Stimulated activated CD8-positive, alpha-beta memory T cell treated with anti-CD3 and anti-CD28 coated beads, Interleukin-7, amount 100 ng/mL, for 1 hour (primary cell): ENCODE measurements at places on chromosomes 2 and 18.

DNA sequence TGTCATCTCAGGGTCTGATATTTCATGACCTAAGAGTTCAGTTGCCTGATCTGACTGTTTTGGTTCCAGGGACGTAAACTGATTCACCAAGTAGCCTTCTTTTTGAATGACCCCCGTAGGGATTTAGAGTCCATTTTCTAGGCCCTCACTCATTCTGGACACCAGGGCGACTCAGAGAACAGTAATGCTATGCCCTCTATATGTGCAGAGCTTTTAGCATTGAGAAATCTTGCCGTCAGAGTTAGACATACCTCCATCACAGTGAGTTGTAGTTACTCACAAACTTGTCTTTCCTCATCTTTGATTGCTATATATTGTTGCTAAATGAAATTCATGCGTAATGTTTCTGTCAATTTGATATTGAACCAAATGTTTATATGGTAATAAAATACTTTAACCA is 92.3 kb downstream of the OSBPL6 start:
- no peak for DNase-seq

- DNase-seq = no peak
Measured at GRCh38 chr2:239361311-239361642, 39.5 kb downstream of the HDAC4 start.

GRCh38 chr2:134216152-134216829 is 37.6 kb upstream of the MGAT5 start:
- DNase-seq = no peak

- no peak for DNase-seq
Measured at GRCh38 chr2:99834426-99834825, 308.0 kb downstream of the AFF3 start.

- no peak for DNase-seq
Measured at GRCh38 chr2:223828314-223828713, 9.1 kb downstream of the AP1S3 start.

DNA sequence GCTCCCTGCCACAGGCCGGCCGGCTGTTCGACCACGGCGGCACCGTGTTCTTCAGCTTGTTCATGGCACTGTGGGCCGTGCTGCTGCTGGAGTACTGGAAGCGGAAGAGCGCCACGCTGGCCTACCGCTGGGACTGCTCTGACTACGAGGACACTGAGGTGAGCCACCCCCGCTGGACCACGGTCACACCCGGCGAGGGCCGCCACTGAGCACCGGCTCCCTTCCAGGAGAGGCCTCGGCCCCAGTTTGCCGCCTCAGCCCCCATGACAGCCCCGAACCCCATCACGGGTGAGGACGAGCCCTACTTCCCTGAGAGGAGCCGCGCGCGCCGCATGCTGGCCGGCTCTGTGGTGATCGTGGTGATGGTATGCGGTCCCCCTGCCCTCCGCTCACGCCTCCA is 20.8 kb downstream of the ANO7 start:
- DNase-seq = no peak

DNA sequence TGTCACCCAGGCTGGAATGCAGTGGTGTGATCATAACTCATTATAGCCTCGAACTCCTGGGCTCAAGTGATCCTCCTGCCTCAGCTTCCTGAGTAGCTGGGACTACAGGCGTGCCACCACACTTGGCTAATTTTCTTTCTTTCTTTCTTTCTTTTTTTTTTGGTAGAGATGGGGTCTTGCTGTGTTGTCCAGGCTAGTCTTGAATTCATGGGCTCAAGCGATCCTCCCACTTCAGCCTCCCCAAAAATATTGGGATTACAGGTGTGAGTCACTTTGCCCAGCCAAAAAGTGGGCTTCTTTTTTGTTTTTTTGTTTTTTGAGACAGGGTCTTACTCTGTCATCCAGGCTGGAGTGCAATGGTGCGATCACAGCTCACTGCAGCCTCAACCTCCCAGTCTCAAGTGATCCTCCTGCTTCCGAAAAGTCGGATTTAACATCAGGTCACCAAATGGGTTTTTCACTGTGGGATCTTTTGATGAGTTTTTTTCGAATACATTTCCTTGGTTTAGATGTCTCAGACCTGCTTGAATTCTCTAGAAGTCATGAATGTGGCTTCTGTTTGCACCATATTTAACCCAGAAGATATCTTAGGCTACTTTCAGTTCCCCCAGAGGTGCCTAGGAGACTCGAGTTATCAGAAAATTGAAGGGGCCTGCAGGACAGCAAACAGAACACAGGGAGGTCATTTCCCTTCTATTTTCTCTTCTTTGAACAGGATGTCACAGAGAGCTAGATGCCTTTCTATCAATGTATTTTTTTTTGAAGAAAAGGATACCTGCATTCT is 8.9 kb downstream of the RAB31 start:
- no peak for DNase-seq

- no peak for DNase-seq
Measured at GRCh38 chr18:7575465-7576028, 8.4 kb downstream of the PTPRM start.

- DNase-seq = no peak
Measured at GRCh38 chr2:157935378-157935906, 59.3 kb upstream of the ACVR1 start.

GRCh38 chr18:25125680-25126079 is 226.3 kb downstream of the ZNF521 start:
- DNase-seq = no peak

- DNase-seq = no peak
Measured at GRCh38 chr2:27150639-27151230, 1.9 kb downstream of the TCF23 start.

DNA sequence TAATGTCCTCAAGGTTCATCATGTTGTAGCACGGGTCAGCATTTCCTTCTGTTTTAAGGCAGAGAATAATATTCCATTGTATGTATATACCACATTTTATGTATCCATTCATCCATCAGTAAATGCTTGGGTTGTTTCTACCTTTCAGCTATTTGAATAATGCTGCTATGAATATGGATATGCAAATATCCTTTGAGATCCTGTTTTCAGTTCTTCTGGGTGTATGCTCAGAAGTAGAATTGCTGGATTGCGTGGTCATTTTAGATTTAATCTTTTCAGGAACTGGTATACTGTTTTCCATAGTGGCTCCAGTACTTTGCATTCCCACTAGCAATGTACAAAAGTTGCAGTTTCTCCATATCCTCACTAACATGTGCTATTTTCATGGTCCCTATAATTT is 13.4 kb upstream of the ASB1 start:
- DNase-seq = no peak

GRCh38 chr2:86556508-86556907 is 6.7 kb downstream of the CHMP3 start:
- no peak for DNase-seq

GRCh38 chr2:136005462-136006196 is 20.2 kb upstream of the DARS1 start:
- DNase-seq = no peak

DNA sequence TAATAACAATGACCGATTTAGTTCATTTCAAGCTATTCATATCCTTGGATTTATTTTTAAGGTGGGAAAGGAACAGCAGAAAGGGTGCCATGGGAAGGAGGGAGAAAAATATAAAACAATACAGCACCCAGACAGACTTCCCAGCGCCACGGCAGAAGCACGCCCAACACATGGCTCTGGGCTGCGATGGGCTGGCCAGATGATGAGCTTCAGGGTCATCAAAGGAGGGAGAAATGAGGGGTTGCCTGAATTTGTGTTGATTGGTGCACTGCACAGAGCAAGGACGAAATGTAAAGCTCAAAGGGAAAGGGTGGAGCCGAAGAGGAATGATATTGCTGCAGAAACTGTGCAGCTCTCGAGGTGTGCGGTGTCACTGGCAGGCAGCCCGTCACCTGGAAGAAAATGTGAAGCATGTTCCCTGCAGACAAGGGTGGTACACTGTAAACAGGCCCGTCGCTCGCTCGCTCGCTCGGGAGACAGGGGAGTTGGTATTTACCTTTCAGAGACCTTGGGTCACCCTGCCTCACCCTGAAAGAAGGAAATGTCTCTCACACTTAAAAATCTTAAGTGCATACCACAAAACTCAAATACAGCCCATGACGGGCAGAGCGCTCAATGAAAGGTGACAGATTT is 195.5 kb upstream of the CTAGE1 start:
- DNase-seq = no peak

- no peak for DNase-seq
Measured at GRCh38 chr2:73830871-73831401, 2.2 kb downstream of the STAMBP start.

GRCh38 chr18:72541871-72542332 is 2.2 kb downstream of the CBLN2 start:
- no peak for DNase-seq

- no peak for DNase-seq
Measured at GRCh38 chr2:49226360-49226759, 72.0 kb upstream of the FSHR start.

DNA sequence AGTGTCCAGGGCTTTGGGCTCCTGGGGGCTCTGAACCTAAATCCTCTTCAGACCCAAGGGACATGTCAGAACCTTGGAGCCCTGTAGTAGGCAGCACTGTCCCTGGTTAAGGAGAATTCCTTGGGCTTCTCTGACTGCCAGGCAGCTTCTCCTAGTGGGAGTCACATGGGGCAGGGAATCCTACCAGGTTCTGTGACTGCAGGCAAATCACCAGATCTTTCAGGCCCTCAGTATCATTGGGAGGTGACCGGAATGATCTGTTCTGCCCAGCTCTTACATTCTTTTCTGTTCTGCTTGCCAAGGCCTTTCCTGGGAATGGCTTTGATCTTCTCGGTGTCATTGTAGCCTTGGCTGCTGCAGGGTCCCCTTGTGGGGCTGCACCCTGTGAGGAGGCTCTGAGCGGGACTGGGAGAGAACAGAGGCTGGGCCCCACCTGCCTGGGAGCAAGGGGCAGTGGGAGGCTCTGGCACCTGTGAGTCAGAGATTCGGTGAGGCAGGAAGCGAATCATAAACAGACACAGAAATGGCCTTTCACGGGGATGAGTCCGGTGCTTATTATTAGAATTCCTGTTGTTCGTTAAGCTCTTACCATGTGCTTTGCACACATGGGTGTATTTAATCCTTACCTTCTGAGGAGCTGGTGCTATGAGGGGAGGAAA is 14.1 kb downstream of the CEP68 start:
- no peak for DNase-seq

GRCh38 chr18:78587096-78587495 is 392.5 kb upstream of the SALL3 start:
- DNase-seq = no peak

GRCh38 chr2:43388371-43388770 is 162.0 kb upstream of the ZFP36L2 start:
- no peak for DNase-seq

DNA sequence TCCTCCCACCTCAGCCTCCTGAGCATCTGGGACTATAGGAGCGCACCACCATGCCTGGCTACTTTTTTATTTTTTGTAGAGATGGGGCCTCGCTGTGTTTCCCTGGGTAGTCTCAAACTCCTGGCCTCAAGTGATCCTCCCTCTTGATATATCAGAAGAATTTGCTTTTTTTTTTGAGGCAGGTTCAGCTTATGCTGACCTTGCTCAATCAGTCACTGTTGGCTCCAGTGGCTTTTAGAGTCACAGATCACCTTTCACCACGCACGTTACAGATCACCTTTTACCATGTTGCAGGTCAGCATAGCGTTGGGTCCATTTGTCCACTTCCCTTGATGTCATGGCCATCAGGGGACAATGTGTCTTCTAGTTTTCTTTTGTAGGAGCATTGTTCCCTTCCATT is 36.1 kb downstream of the DCAF17 start:
- no peak for DNase-seq

- no peak for DNase-seq
Measured at GRCh38 chr18:74110976-74111375, 36.7 kb downstream of the FBXO15 start.

GRCh38 chr2:31067259-31067658 is 71.0 kb downstream of the GALNT14 start:
- DNase-seq = no peak

- DNase-seq = no peak
Measured at GRCh38 chr2:176399074-176399598, 129.9 kb downstream of the MTX2 start.

DNA sequence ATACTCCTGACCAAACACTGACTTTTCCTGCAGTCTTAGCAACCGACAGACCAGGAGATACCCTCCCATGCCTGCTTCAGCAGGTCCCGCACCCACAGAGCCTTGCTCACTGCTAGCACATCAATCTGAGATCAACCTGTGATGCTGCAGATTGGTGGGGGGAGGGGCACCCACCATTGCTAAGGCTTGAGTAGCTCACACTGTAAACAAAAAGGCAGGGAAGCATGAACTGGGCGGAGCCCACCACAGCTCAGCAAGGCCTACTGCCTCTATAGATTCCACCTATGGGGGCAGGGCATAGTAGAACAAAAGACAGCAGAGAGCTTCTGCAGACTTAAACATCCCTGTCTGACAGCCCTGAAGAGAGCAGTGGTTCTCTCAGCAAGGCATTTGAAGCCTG is 109.7 kb downstream of the SP100 start:
- no peak for DNase-seq

- DNase-seq = no peak
Measured at GRCh38 chr18:62776024-62776570, 60.8 kb downstream of the PHLPP1 start.

DNA sequence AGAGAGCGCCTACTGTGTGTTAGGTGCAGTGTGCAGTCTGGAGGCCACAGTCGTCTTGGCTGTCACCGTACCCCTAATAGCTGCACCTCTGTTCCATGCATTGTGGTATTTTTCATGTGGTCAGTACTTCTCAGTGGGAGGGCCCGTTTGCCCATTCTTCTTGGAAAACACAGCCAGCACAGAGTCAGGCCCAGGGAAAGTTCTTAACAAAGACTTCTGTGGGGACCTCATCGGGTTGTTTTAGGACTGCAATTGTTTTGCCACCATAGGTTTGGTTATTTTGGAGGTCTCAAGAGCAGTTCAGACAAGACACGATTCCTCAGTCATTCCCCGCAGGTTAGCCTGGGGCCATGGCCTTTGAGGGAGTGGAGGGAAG is 62.3 kb downstream of the SMIM21 start:
- no peak for DNase-seq

DNA sequence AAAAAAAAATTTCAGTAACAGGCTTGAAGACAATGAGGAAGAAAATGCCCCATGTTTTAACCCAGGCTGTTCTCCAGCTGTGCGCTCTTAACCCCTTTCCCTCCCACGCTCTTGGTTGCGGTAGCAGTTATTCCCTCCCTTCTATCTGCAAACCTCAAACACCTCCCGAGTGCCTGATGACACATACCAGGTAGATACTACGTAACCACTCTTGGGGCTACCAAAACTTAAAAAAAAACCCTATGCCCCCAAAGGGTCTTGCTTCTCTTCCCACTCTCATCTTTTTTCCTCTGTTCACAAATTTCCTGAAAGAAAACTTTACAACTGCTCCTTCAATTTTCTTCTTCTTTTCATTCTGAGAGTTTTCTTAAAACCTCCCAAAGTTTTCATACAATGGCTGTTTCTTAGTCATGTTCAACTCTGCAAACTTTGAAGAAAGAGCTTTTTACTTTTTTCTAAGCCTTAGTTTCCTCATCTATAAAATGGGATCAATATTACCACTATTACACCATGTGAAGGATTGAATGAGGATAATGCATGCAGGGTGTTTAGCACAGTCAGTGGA is 4.9 kb upstream of the DRC1 start:
- no peak for DNase-seq
